CD14-positive monocyte (primary cell): ENCODE measurements at places on chromosomes 13 and 19. TPM values are rescaled to one million over a fixed set of nuclear protein-coding genes. Genes with fewer than 3 reads are reported as not detected.
A peak's percentile ranks its signal among the peaks of the same experiment; 100 is the strongest.

DNA sequence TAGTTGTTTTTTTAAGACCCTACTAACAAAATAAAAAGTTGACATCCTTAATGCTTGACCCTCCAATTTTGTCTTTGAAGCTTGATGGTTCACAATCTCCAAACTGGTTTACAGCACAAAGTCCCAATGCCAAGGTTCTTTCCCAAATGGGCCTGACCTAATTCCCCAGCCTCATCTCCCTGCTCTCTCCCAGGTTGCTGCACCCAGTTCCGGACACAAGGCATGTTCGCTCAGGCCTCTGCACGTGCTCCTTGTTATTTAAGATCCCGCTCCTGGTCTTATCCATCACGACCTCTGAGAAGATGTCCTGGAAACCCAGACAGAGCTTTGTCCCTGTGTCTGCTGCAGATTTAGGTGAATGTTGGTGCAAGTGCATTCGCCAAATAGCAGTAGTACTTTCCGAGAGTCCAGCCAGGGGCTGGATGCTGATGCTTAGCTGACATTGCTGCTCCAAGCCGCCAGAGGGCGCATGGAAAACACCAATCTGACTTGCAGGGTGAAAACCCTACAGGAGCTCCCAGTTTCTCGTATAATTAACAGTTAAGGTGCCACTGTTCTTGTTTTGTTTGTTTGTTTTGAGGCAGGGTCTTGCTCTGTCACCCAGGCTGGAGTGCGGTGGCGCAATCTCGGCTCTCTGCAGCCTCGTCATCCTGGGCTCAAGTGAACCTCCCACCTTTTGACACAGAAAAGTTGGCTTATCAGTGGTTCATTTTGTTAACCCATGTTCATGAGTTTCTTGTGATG is 18.5 kb downstream of the LYPD3 start:
- DNase-seq: peak; percentile 77

DNA sequence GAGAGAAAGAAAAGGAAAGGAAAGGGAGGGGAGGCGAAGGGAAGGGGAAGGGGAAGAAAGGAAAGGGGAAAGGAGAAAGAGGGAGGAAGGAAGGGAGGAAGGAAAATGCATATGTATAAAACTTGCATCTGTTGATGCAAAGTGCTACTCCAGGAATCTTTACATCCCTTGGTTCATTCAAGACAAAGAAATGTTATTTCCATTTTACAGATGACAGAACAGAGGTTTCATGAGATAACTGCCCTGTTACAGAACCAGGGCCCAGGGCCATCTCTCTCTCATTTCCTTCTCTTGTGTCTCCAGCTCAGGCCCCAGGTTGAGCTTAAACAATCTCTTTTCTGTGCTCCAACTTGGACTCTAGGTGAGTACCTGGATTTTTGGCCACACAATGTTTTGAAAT is 1.8 kb upstream of the SLC25A30 start:
- DNase-seq: no peak

DNA sequence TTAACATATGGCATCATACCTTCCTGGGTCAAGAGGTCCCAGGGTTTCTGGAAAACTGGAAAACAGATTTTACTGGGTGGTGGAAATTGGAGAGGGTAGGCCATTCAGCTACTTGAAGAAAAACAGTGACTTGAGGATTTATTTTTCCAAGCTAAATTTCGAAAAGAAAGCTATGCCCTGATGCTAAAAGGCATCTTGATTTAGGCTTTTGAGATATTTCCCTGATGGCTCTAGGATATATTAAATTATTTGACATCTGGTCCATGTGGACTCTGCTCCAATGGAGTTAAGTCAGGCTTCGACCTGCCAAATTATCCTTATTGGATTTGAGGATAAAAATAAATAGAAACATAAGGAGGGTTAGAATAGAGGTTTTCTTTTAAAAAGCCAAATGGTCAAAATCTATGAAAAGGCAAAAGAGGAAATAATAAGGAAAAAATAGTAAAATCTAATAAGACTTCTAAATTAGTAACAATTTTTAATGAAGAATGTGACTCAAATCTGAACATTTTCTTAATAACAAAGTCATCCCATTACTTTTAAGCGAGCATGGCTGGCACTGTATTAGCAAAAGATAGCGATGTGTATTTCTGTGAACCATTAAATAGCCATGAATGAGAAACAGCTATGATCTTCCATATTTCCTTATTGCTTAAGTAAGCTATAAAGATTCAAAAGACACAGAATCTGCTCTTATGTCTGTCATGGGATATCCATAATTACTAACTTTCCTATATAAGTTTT is 190.0 kb upstream of the MIR17HG start:
- no peak for DNase-seq

GRCh38 chr13:109794095-109794494 is 7.7 kb upstream of the IRS2 start:
- DNase-seq: no peak

DNA sequence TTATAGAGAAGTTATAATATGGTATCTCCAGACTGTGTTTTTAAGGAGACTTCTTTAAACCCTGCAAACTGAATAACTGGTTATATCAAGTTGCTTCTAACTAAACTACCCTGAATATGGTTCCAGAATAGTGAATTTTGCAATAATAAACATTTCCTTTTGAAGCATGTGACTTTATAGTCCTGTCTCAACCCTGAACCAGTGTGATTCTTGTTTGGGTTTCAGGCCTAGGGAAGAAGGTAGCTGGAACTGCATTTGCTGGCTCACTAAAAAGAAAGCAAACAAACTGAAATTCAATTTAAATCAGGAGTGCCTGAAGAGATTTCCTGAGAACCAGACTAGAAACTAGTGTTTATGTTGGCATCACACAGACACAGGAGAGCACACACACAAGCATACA is 4.9 kb downstream of the ARHGEF7 start:
- DNase-seq: no peak

RETN gene
- polyA plus RNA-seq: 42.1 and 80.4 TPM in 2 replicates

LILRA5 gene
- polyA plus RNA-seq: 580 TPM

CYSLTR2 gene
- 1.9 TPM for polyA plus RNA-seq
